ENCODE measurements at places on chromosomes 12 and 14.

DNA sequence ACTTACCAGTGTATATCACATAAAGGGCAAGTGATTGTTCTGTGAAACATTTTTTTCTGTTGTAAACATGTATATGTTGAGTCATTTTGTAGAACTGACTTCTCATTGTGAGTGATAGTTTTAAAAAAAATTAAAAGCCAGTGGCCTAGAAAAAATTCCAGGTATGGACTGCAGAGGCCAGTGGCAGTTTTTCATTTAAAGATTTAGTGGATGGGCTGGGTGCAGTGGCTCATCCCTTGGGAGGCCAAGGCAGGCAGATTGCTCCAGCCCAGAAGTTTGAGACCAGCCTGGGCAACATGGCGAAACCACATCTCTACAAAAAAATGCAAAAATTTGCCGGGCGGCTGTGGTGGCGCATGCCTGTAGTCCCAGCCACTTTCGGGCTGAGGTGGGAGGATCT, 84.7 kb upstream of the MDM1 start:
- DNase-seq: no peak

- DNase-seq: peak; percentile 68
Measured at GRCh38 chr12:69070319-69071090, 137.5 kb upstream of the CPM start.

DNA sequence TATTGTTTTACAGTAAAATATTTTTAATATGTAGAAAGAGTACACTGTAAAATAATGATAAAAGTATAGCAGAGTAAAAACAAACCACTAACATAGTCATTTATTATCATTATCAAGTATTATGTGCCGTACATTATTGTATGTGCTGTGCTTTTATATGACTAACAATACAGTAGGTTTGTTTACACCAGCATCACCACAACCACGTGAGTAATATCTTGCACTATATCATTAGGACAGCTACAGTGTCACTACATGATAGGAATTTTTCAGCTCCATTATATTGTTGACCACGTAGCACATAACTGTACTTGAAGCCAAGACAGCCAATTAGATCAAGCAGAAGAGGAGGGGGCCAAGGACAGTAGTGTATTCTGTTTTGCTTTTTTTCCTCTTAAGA, 415.4 kb downstream of the RAD51B start:
- DNase-seq: no peak

- DNase-seq: no peak
Measured at GRCh38 chr14:24928386-24928900, 121.5 kb downstream of the STXBP6 start.

DNA sequence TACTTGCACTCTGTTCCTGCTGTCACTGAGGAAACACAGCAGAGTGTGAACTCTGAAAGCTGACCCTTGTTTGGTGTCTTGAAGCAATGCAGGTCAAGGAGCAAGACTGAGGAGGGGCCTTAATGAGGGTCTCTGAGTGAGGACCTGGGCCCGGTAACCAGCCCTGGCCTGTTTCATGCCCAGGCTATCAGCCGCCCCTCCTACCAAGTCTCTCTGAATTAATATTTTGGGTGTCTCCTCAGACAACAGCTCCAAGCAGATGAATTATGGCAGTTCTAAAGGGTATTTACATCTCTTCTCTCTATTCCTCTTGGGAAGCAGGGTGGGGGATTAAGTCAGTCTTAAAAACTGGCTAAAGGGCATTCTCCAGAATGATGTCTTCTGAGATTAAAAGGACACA, 394.5 kb downstream of the ZFP36L1 start:
- DNase-seq: no peak

GRCh38 chr12:126847005-126847629, 1419.9 kb upstream of the TMEM132C start:
- no peak for DNase-seq

- DNase-seq: no peak
Measured at GRCh38 chr12:99926511-99927169, 58.1 kb downstream of the ANKS1B start.

DNA sequence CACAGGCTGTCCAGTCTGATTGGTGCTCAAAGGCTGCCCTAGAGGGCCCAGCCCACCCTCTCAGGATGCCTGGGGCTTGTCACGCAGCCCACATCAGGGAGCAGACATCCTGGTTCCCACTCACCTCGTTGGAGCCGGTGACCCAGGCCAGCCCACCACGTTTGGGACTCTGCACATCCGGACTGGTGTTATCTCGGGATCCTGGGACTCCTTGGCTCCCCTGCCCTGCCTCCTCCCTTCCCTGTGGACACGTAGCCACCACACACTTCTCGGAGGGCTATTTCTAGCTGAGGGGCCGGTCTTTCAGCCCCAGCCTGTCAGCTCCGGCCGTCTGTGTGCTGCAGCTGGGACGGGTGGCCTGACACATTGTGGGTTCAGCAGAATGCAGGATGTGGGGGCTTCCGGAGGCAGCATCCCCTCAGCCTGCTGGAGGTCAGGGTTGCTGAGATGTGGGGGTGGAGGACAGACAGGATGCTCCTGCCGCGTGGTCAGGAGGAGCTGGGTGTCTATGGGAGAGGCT, 12.8 kb upstream of the FGF23 start:
- DNase-seq: no peak

- no peak for DNase-seq
Measured at GRCh38 chr14:104295681-104296387, 157.4 kb downstream of the KIF26A start.

- DNase-seq: no peak
Measured at GRCh38 chr12:124284368-124284767, 10.5 kb upstream of the RFLNA start.

DNA sequence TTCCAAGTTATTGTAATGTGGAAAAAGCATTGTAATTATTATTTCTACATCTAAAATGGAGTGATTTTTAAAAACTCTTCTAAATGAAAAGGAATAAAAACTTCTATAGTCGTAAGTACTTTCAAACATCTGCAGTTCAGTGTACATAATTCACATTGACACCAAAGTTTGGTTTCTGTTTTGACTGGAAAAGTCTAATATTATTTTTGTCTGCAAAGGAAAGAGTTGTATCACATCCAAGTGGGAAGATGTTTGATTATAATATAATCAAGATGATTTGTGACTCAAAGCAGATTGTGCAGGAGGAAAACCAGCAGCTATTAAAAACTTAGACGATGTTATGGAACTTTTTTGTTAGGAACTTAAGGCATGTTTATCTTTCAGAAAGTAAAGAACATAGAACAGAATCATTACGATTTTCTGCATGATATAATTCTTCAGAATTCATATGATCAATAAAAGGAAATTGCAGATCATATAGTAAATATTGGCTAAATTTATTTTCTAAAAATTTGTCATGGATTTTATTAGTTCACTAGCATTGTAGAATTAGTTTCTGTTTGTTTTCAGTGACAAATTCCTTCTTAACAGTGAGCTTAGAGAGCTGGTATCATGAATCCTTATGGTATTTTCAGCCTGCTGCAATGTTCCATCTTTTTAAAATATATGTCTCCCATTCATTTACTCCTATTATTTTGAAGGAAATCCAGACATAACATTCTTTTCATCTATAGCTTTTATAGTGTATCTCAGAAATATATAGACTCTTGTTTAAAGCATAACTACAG, 145.8 kb downstream of the MIPOL1 start:
- DNase-seq: no peak

DNA sequence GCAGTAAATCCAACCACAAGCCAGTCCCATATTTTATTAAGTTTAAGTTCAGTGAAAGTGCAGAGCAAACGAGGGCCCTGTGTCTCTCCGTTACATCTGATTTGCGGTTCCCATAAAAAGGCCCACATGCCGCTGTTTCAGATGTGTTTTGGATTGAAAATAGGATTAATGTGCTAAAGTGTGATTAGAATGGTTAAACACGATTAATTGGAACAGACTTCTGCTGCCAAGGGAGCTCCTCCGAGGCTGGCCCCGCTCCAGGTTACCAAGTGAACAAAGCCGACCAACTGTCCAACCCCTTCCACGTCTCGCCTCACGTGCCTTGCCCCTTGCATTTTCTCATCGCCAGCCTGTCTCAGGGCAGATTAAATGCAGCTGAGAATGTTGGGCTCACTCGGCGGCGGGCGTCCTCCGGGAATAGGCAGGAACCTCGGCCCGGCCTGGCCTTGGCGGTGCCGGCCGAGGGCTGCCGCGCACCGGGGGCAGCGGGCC, 166.5 kb upstream of the GSC start:
- DNase-seq: peak; percentile 67

DNA sequence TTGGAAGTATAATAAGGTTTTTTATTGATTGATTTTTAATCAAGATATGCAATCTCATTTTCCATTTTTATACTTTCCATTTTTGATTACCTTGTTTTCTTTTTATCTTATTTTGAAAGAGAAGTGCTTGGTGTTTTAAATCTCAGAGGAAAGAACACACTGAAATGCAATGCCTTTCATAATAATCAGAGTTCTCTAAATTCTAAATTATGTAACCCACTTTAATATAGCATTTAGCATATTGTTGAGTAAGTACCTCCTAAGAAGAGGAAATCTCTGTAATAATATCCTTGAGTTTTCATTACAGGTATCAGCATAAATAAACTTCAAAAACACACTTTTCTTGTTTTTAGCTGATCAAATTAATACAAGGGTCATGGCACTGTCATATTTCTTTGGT, 96.9 kb downstream of the GTF2A1 start:
- DNase-seq: no peak

- DNase-seq: no peak
Measured at GRCh38 chr14:95527387-95528002, 7.4 kb upstream of the GLRX5 start.

- no peak for DNase-seq
Measured at GRCh38 chr14:69351385-69351784, 46.7 kb downstream of the ERH start.

GRCh38 chr14:99122521-99123125, 149.4 kb downstream of the BCL11B start:
- no peak for DNase-seq

DNA sequence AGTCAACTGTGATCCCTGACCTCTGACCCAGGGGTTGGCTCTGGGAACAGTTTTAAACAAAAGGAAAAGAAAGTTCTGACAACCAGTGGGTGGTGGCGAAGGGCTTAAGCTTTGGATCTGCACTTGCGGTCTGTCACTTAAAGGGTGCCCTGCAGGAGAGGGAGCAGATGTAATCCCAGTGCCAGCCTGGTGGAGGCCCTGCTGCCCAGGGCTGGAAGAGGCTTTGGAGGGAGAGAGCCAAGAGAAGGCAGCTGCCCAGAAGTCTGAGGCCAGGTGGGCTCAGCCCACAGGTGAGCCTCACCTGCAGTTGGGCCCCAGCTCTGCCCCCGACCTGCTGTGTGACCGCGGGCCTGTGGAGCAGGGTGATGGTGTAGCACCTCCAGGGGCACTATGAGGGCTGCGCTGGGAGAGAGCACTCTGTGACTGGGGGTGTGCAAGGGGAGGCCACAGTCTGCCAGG, 19.1 kb downstream of the SH2B3 start:
- DNase-seq: no peak

GRCh38 chr12:26704214-26704613, 128.8 kb downstream of the ITPR2 start:
- DNase-seq: no peak

- no peak for DNase-seq
Measured at GRCh38 chr12:128276471-128276870, 9.5 kb downstream of the TMEM132C start.

DNA sequence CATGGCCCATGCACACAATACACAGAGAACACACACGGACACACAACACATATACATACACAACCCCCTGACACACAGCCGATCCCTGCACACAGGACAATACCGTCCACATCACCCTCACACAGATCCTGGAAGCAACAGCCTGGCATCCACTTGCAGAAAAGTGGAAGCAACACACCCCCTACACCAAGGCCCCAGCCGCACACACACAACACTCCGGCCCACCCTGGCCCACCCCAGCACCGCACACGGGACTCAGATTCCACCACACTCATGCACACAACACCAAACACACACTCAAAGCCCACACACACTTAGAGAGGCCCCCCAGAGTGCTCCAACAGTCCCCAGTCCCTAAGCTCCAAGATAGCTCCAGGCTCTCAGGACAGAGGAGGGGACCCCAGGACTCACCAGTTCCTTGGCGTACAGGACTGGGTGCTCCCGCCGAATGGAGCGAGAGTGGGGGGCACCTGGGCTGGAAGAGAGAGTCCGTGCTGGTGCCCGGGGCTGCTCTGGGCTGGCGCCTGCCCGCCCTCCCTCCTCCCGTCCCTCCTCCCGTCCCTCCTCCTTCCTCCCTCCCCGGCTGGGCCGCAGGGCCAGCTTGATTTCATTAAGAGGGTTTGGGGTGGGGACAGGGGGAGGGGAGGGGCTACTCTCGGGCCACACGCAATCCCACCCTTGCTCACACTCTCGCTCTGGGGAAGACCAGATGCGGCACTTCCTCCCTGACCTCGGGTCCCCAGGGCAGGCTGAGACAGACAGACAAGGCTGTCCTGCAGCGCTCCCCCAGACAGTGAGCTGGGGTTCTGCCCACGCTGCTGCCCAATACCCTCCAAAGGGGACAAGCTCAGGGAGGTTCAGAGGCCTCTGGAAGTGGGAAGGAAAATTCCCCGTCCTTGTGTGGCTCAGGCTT, at the start of gene TMEM119:
Gene TMEM119, minus strand, starts transcription at position 526 of the 913 bp plus-strand sequence. CDS start 5,701 bp downstream, outside the sequence.
- no peak for DNase-seq

DNA sequence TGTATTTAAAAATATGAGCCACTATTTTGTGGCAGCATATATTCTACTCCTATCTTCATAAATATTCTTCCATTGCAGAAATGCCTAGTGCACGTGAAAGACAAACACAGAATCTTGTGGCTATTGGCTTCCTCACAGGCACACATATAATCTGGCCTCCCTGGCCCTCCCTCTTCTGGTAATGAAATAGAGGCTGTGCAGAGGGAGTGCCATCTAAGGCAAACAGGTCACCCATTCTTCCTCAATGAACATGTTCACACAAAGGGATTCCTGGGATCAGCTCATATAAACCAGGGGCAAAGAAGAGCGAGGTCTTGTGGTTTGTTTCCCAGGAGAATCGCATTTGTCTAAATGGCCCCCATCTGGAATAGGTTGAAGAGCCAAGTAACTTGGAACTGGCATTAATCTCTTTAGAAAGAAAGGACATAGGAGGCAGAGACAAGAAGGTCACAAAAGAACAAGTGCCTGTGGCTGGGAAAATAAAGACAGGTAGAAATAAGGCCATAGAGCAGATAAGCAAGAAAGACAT, 171.6 kb upstream of the PTPRQ start:
- no peak for DNase-seq

- DNase-seq: no peak
Measured at GRCh38 chr12:52157566-52158150, 34.2 kb downstream of the KRT80 start.

DNA sequence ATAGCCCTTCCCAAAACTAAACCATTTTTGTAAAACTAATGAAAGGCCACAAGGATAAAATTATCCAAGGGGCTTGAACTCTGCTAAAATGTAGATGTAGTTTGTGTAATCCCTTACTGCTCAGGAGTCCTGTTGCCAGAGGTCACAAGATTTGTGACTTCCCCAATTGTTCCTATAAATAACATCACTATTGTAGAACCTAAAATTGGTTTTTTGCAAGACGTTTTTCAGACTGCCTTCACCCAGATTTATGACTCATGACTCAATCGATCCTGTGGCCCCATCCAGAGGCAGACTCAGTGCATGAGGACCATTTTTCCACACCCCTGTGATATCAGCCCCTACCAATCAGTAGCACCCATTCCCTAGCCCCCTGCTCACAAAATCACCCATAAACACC, 61.5 kb upstream of the RASSF8 start:
- no peak for DNase-seq

GRCh38 chr12:19916974-19917373, 451.4 kb upstream of the PDE3A start:
- DNase-seq: peak; percentile 18

GRCh38 chr12:111529424-111530368, 69.4 kb downstream of the ATXN2 start:
- DNase-seq: no peak

All from prostate gland (tissue), 2 donors.